AML-193 (cell line): ENCODE measurements at places on chromosomes 11 and 22.

DNA sequence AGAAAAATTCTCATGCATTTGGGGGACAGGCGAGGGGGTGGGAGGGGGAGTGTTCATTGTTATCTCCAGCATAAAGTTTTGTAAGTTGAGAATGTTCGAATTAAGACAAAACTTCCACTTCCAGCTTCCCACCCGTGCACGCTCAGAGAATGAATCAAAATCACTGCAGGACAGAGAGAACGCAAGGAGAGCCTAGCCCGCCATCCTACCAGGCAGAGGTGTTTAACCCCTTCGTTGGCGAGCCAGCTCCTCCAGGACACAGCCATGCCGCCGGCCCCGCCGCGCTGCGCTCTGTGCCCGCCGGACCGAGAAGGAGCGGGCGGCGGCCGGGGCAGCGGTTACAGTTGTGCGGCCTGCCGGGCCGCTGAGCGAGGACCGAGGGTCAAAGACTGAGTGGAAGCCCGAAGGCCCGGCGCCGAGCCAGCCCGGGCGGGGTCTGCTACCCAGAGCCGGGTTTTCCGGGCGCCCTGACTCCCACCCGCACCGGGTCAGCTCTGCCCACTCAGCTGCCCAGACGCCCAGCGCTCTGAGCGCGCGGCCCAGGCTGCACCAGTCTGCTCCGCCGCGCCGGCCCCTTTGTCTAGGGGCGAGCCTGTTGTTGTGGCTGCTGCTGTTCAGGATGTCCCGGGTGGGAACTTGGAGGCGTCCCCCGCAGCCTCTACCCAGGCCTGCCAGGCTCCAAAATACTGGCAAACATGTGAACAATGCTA, at the start of gene NOX4:
Gene NOX4 (minus strand): TSS at position 395 of the 710 bp plus-strand sequence. CDS start 129 bp downstream, at position 266.
- DNase-seq = no peak

DNA sequence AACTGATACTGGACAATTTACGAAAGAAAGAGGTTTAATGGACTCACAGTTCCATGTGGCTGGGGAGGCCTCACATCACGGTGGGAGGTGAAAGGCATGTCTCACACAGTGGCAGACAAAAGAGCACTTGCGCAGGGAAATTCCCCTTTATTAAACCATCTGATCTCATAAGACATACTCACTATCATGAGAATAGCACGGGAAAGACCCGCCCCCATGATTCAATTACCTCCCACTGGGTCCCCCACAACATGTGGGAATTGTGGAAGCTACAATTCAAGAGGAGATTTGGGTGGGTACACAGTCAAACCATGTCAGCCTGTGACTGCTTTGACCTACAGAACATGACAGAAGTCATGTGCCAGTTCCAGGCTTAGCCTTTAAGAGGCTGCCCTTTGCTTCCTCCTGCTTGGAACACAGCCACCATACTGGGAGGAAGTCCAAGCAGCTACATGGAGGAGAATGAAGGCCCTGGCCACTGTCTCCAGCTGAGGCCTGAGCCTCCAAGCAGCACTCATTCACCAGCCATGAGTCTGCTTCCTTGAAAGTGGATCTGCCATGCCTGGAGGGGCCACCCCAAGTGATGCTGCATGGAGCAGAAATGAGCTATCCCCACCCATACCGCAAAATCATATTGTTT, 10.9 kb upstream of the GAL start:
- no peak for DNase-seq

- DNase-seq = no peak
Observed at GRCh38 chr11:908273-908672, 2.3 kb downstream of the CHID1 start.

DNA sequence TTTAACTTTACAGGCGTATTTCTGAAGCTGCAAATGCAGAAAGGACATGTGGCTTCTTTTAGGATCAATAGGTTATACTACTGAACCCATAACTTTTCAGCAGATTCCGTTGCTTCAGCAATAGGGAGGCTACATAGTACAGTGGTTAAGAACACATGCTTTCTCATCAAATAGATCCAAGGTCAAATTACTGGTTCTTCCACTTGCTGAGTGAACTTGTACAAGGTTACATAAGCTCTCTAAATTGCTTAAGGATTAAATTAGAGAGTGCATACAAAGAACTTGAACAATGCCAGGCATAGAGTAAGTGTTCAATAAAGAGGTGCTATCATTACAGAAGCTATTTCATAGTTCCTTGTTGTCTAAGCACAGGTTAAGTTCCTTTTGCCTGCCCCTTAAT, 129.6 kb downstream of the BARX2 start:
- no peak for DNase-seq

GRCh38 chr11:118610225-118610772, 2.9 kb downstream of the PHLDB1 start:
- DNase-seq = no peak

DNA sequence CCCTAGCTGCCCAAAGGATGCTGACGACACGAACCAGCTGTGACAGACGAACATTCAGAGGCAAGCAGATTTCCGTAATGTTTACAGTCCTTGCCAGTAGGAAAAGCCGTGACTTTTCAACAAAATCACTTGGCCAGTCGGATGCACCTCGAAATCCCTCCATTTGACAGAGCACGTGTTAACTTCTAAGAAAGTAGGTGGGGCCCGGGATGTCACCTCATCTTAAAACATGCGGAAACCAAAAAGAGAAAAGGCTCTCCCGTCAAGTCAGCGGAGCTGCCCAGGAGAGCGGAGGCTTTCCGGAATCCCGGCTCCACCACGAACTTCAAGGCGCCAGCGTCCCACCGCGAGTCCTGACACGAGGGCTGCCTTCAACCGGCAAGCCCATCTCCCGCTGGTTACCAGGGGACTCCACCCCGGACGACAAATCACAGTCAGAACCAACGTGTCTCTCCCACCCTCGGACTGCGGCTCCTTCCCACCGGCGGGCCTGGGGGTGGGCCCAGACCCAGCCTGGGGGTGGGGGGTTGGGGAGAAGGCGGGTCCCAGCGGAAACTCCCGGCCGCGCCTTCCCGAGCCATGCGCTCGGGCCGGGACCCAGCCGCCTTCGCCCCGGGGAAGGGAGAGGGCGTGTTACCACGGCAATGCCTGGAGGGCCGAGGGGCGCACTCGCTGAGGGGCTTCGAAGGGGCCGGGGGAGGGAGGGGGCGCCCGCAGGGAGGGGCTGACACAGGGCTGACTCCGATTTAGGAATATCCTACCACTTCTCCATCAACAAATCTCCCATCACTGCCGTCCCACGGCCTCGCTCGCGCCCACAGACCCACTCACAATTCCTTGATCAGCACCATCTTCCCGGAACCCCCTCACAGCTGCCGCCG, 475 bp downstream of the PITPNB start:
- DNase-seq = peak; percentile 15

DNA sequence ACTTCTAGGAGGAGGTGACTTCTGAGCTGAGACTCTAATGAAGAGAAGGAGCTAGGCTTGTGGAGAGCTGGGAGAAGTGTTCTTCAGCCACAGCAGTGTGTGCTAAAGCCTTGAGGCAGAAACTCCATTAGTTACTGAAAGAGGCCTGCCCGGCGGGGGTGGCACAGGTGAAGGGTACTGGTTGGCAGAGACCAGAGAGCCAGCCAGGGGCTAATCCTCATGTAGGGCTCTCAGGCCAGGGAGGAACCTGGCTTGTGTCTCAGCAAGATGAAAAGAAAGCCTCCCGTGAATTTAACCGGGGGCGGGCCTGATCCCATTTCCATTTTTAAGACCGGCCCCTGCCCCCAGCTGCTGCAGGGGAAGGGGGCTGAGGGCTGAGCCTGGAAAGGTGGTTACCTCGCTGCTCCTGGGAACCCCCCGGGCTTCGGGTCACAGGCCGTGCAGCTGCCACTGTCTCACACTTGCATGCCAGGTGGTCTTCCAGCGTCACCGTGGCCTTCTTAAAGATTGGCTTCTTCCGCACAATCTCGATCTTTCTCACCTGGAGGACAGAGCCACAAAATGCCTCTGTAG, 15.0 kb downstream of the PDGFB start:
- DNase-seq = no peak
